ENCODE measurements at places on chromosomes 3 and 15.

- no peak for DNase-seq
Observed at GRCh38 chr3:179933914-179934313, 102.8 kb downstream of the PEX5L start.

DNA sequence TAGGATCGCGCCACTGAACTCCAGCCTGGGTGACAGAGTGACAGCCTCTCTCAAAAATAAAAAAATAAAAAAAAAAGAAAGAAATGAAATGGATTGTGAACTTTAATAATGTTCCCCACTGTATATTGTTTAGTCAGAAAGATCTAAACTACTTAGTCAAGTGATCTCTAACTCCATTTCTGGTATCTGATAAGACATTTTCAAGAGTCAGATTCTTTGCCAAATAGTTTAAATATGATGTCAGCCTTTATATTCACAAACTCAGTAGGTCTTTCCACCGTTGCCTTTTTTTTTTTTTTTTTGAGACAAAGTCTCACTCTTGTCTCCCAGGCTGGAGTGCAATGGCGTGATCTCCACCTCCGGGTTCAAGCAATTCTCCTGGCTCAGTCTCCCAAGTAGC, 29.0 kb upstream of the OSBPL11 start:
- no peak for DNase-seq

DNA sequence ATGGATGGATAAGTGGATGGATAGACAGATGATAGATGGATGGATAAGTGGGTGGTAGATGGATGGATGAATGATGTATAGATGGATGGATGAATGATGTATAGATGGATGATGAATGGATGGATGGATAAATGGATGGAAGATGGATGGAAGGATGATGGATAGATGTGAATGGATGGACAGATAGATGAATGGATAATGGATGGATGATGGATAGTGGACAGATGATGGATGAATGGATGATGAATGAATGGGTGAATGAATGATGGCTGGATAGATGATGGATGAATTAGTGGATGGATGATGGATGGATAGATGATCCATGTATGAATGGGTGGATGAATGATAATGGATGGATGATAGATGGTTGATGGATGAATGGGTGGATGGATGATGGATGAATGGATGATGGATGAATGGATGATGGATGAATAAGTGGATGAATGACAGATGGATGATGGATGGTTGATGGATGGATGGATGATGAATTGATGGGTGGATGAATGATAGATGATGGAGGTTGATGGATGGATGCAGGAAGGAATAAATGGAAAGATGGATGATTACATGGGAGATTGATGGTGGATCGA, 69.3 kb downstream of the ITGA11 start:
- no peak for DNase-seq

- DNase-seq, result no peak
Observed at GRCh38 chr3:189272500-189273119, 100.8 kb downstream of the TPRG1 start.

DNA sequence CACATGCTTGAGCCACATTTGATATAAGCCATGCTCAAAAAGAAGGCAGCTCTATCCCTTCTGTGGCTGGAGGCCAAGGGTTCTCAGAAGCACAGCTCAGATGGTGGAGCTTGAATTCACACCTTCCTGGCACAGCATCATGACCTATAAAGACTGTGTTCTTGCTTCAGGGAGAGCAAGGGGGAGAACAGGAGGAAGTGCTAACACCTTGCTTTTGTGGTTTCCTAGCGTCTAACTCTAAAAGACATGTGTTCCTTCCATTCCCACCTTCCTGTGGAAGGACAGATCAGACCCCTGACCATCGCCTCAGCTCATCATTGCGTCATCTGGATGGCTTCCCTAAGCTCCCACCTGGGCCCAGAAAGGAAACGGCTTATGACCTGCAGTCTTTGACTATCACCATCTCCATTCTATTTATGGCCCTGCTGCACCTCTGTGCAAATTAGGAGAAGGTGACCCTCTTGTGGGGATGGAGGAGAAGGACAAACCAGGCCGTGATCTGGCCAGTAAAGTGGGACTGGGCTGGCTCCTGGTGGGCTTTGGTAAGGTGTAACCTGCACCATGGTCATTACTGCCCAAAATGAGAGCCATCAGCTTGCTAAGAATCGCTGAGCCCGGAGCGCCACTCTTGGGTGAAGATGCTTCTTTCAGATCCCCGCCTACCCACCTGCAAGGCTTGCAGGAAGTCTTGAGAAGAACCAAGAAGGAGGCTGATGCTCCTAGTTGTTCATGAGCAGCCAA, 128.5 kb downstream of the SERPINI1 start:
- DNase-seq, result no peak

Data from cardiac fibroblast (primary cell).